NCI-H1436 (cell line): ENCODE measurements at places on chromosomes 12 and 14.

DNA sequence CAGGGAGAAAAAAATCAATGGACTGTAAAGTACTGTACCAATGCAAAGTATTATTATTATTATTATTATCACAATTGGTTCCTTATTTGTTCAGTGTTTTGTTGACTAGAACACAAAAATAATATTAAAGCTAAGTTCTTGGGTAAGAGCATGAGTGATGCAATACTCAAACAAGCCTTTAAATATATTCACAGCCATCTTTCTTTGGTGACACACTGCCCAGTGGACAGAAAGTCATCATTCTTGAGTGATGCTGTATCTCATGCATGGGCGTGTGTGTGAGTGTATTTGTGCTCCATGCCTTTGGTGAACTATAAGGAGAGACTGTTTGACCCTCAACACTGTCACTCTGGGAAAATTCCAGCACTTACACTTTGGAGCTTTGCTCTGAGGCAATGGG lies 93.6 kb downstream of the KCNK10 start:
- DNase-seq = no peak

- no peak for DNase-seq
Measured at GRCh38 chr12:17076811-17077210, 470.8 kb upstream of the LMO3 start.

DNA sequence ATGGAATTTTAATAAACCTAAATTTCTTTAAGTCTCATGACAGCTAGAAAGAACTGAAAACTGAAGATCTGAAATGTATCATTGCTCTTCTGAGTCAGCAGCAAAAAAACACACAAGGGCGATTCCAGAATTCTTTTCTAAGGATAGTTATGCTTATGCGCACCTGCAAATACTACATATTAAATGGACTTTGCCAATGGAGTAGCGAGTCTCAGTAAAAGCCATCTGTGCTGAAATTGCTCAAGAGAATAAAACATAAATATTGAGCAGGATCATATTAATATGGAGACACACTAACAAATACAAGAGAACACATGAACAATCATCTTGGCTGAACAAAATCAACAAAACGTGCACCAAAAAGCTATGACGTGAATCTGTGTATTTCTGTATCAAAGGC lies 73.7 kb downstream of the CPNE8 start:
- no peak for DNase-seq

- no peak for DNase-seq
Measured at GRCh38 chr14:38839694-38840365, 263.2 kb downstream of the SEC23A start.

DNA sequence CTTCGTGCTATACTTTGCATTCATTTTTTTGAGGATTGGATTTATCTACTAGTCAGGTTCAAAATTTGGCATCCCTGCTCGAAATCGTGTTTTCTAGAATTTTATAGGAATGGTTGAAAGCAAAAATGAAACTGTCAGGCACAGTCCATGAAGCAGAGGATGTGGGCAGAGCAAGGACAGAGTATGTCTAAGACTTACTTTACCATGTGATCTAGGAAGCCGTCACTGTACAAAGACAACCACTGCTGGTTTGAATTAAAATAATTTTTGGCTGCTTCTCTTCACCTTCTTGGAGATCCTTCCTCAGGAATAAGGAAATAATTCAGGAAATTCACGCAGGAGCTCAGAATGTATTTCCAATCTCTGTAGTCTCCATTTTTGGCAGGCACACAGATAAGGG lies 31.6 kb upstream of the SGPP1 start:
- no peak for DNase-seq

- DNase-seq = no peak
Measured at GRCh38 chr14:43983721-43984120, 523.4 kb downstream of the FSCB start.
